Activated CD4-positive, alpha-beta T cell treated with anti-CD3 and anti-CD28 coated beads, Interleukin-2, amount 50 U/mL, for 1 hour (primary cell): ENCODE measurements at places on chromosomes 13 and 19.
A peak's percentile ranks its signal among the peaks of the same experiment; 100 is the strongest.

DNA sequence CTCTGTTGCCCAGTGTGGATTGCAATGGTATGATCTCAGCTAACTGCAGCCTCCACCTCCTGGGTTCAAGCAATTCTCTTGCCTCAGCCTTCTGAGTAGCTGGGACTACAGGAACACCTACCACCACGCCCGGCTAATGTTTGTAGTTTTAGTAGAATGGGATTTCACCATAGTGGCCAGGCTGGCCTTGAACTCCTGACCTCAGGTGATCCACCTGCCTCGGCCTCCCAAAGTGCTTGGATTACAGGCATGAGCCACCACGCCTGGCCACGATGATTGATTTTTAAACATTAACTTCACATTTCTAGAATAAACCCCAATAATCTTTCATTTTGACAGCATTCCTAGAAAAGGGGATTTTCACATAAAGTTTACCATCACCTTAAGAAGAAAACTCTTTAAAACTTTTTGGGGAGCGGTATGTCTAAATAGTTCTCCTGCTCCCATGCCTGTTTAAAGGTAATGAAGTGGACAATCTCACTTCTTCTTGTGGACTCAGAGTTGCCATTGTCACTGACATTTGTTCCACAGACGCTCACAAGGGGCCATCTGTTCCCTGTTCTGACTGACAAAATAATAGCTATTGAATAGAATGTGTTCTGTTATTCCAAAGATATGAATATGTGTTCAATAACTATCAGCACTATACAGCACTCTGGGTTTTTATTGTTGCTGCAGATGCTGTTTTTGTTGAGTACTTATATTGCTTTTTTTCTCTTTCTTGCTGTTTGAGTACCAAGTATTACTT is 66.1 kb upstream of the C1QTNF9B start:
- no peak for DNase-seq

GRCh38 chr19:28876609-28877123 is 336.3 kb downstream of the UQCRFS1 start:
- no peak for DNase-seq

DNA sequence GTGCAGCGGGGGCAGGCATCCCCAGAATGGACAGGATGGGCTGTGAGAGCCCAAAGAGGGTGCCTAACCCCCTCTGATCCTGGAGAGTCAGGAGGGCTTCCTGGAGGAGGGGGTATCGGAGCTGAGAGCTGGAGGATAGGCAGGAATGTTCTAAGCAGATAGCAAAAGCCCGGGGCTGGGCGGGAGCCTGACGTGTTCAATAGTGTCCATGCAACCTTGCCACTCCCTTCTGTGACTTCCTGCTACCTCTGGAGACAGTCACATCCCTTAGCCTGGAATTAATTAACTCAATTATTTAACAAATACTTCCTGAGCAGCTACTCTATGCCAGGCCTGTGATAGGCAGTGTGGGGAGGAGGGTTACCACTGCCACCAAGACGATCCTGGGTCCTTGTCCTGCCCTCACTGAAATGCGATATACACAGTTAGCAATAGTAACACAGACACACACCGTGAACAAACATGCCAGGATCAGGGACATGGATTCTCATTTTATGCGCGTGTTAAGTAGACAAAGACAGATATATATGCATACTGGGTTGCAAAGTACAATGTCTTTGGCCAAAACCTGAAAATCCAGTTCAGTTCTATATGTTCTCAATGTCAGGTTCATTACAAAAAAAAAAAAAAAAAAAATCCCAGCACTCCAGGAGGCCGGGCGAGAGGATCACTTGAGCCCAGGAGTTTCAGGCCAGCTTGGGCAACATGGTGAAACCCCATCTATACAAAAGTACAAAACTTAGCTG is 10.7 kb downstream of the AP2S1 start:
- DNase-seq = no peak

DNA sequence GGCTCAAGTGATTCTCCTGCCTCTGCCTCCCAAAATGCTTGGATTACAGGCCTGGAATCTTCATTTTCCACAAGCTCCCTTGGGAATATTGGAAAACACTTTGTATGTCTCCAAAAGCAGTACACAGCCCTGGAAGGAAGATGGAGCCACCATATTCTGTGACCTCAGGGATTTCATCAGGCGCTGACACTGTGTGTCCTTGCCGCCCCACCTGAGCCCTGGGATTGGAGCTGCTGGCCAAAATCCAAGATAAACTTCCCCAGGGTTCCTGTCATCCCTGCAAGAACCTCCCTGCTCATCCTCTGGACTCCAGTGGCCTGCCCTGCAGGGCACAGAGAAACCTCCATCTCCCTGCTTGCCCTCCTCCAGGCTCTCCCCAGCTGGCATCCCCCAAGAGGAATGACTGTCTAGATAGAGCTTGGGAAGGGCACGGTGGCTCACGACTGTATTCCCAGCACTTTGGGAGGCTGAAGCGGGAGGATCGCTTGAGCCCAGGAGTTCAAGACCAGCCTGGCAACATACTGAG is 1.3 kb upstream of the GNG7 start:
- no peak for DNase-seq

DNA sequence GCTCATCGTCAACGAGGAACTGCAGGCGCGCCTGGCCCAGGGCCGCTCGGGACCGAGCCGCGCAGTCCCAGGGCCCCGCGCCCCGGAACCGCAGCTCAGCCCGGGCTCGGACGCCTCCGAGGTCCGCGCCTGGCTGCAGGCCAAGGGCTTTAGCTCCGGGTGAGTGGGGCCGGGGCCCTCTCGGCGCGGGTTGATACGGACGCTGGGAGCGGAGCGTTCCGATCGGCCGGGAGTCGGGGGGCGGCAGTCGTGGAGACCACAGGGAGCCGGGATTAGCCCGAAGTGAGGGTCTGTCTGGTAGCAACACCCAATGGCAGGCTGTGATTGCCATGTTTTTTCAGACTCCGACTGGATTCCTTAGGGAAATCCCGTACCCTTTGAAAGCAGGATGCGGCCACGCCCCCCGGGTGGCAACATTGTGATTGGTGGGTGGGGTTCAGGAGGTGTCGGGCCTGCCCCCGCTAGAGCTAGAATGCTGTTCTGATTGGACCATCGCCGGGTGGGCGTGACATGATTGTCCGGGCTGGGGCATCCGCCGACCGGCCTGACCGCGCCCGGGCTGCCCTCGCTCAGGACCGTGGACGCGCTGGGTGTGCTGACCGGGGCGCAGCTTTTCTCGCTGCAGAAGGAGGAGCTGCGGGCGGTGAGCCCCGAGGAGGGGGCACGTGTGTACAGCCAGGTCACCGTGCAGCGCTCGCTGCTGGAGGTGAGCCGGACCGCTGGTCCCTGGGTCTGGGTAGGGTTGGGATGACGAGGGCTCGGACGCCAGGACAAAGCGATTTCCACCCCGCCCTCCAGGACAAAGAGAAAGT is 11.3 kb downstream of the EPS8L1 start:
- peak; percentile 37 for DNase-seq

DNA sequence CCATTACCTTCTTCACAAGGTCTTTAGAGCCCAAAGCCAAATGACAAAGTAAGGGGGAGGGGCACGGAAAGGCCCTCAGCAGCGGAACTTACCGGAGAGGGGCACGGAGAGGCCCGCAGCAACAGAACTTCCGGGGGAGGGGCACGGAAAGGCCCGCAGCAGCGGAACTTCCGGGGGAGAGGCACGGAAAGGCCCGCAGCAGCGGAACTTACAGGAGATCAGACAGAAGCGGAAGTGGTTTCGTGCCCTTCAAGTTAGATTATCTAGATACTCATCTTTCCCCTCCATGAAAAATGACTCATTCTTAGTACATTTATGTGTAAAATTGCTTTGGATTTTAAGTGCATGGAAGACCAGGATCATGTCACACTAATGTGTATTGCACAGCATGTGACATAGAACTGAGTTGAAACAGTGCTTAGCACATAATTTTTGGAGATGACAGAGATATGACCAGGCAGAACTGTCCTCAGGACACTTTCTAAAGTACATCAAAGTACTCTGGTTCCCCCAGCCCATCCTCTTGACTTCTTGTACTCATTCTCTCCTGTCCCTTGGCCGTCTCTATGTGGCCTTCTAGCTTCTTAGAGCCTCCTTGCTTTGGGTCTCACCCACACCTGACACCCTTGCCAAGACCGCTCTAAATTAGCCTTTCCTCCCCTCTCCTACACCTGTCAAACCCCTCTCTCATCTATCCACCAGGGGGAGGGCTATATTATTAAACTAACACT is 25.7 kb upstream of the TPTE2 start:
- DNase-seq = peak; percentile 62

DNA sequence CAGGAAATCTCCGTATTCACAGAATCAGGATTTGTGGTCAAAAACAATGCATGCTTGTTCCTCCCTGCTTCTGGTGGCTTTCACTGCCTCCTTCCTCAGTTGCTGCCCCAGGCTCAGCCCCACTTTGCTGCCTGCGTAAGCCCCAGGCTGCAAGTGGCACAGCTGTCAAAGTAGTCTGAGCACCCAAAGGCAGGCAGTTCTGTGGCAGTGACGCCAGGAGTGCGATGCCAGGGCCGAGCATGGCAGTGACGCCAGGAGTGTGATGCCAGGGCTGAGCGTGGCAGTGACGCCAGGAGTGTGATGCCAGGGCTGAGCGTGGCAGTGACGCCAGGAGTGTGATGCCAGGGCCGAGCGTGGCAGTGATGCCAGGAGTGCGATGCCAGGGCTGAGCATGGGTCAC is 77.3 kb upstream of the GPR183 start:
- peak; percentile 60 for DNase-seq

- no peak for DNase-seq
These were observed 1.2 kb upstream of the DMWD start for GRCh38 chr19:45793876-45794275.

- DNase-seq = no peak
These were observed 667.9 kb upstream of the SLITRK5 start for GRCh38 chr13:87003265-87003664.

DNA sequence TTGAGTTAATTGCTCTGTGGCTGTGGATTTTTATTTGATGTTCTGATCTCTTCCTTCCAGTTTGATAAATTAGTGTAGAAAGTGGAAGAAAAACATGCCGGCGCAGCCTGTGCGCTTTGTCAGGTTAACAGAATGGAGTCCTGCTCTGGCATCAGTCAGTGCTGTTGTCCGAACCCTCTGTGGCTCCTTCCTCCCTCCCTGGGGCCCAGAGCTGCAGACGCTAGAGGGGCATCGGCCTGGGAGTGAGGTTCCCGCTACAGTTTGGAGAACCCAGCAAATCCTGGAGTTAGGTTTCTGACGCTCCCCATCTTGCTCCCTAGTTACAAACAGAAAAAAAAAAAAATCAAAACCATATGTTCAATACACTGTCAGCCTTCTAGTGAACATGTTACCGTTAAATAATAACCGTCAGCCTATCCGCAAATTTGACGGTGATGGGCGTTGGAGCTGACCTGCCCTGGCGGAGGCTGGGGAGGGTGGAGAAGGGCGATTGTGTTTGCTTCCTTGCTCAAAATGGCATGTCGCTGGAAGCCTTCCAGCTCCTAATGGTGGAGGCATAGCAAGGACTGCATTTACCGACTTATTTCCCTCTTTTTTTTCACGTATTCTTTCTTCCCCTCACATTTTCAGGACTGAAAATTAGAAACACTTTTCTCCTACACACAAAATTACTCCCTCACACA is 13.6 kb downstream of the MBNL2 start:
- no peak for DNase-seq

GRCh38 chr13:55528434-55528833 is 1612.3 kb upstream of the PRR20A start:
- no peak for DNase-seq

DNA sequence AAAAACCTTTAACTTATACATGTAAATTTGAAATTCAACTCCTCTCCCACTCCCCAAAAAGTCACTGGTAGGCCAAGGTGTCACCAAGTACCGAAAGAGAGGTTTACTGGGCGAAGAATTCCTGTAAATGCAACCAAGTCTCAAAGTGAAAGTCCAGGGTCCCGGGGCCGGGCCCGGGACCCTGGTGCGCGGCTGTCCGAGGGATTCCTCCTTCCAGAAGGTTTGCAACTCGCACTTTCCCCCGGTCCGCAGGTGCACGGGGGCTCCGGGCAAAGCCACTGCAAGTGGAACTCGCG is 1.1 kb downstream of the STK24 start:
- DNase-seq = no peak

- no peak for DNase-seq
These were observed 9.5 kb upstream of the URAD start for GRCh38 chr13:27997904-27998522.

GRCh38 chr19:18784786-18785120 is 6.4 kb downstream of the COMP start:
- DNase-seq = no peak

DNA sequence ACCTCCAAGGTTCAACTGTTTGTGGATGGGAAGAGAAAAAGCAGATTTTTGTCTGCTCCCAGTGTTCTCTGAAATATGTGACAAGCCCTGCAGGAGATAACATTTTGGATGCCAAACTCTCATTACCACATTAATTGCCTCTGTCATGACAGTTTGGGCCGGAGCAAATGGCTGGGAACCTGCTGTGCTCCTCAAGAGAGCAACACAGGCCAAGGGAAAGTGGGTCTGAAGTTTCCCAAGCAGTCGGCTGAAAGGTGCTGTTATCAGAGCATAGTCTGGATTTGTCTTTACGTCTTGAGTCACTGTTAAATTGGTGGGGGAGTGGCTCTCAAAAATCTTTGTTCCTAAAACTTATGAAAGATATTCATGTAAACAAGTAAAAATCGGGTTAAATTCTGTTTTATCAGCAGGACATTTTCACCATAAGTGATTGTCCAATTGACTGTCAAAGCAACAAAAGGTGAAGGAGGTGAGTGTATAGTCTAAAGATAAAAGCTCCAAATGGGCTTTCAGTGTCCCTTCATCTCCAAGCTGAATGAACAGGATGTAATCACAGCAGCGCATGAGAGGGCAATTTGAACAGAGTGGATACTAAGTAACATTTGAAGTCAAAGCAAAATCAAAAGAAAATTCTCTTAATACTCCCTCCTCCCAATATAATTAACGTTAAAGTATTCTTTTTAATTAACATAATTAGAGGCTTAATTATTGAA is 844.8 kb downstream of the PCDH17 start:
- DNase-seq = no peak

GRCh38 chr19:51338563-51339312 is 3.2 kb downstream of the VSIG10L start:
- peak; percentile 82 for DNase-seq

DNA sequence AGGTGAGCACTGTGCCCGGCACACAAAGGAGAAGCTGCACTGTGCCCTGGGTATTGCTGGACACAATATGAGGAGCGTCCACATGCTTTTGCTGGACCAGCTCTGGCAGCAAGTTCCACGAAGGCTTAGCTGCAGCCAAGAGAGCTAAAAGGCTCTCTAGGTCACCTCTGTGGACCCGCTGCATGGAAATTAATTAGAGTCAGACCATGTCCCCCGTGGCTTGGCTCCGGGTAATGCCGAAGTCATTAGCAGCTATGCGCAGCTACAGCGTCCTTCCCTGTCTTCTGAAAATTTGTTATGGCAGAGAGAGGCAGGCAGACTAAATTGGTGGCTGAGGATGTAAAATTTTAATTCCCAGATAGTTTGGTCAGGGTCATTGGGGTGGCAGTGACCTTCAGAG is 271.5 kb downstream of the SLC7A1 start:
- no peak for DNase-seq
